Activated gamma-delta T cell treated with Interleukin-2 at 50 U/mL for 16 hours (primary cell): ENCODE measurements at places on chromosomes 2 and 18.

DNA sequence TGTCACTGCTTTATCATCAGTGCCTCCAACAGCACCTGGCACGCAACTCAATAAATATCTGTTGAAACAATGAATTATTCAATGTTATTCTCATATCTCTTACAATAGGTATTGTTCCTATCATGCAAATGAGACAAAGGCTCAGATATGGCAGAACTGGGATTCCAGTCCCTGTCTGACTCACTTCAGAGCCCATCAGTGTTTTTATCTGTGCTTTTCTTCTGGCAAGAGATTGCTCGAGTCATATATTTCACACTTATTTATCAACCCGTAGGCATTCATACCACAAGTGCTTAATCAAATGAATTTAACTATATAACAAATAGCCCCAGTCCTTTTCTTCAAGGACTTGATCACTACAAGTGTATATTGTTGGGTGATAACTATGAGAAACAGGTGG lies 76.4 kb upstream of the TSPYL6 start:
- DNase-seq: no peak

GRCh38 chr2:111688482-111688881 lies 195.5 kb downstream of the ANAPC1 start:
- DNase-seq: no peak

GRCh38 chr2:18484625-18485024 lies 75.8 kb downstream of the RDH14 start:
- no peak for DNase-seq

- DNase-seq: no peak
Measured at GRCh38 chr2:11685906-11686470, 16.0 kb upstream of the NTSR2 start.

DNA sequence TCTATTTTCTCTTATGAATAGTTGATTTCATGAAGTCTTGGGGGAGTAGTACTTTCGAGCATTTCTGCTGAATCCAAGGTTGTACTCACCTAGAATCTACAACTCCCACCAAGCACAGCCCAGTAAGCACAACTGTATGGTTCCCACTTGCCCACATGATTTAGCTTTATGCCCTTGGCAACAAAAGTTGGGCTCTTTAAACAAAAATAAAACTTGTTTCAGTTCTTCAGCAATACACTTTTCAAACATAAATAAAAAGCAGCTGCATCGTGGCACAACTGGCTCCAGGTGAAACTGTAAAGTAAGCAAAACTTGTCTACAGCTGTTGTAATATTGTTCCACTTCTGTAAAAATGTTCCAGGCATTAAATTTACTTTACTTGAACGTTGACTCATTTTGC lies 99.8 kb upstream of the FSIP2 start:
- DNase-seq: no peak

DNA sequence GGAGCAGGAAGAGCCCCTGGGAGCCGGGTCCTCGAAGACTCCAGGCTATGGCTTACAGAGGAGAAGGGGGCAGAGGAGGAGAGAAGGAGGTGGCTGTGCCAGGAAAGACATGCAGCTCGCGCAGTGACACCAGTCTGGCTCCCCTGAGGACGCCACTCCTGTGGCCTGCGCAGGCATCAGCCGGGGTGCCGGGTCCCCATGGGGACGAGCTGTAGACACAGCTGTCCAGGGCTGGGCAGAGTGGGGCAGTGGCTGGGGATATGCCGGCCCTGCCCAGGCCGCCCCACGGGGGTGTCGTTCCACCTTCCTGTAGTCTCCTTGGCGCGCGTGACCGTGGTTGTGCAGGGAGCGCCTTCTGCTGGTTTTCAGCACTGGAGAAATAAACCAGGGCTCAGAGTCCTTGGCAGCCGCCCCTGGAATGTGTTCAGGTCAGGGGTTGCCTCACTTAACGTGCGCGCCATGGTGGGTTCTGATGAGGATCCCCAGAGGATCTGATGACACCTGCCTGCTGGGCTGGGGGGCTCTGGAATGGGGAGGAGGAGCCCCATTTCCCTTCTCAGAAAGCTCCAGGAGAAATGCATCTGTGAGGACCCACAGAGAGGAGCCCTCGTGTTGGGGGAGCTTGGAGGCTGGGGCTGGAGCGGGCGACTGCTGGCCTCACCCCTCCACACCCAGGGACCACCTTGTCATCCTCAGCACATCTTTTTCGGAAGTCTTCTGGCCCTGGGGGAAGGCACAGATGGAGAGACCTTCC lies 26.7 kb downstream of the RAMP1 start:
- DNase-seq: no peak

- DNase-seq: no peak
Measured at GRCh38 chr2:181725476-181725875, 45.2 kb upstream of the NEUROD1 start.

GRCh38 chr2:232410238-232410900 lies 3.7 kb downstream of the ALPG start:
- DNase-seq: no peak

GRCh38 chr18:47949202-47949601 lies 18.7 kb upstream of the SMAD2 start:
- DNase-seq: no peak

DNA sequence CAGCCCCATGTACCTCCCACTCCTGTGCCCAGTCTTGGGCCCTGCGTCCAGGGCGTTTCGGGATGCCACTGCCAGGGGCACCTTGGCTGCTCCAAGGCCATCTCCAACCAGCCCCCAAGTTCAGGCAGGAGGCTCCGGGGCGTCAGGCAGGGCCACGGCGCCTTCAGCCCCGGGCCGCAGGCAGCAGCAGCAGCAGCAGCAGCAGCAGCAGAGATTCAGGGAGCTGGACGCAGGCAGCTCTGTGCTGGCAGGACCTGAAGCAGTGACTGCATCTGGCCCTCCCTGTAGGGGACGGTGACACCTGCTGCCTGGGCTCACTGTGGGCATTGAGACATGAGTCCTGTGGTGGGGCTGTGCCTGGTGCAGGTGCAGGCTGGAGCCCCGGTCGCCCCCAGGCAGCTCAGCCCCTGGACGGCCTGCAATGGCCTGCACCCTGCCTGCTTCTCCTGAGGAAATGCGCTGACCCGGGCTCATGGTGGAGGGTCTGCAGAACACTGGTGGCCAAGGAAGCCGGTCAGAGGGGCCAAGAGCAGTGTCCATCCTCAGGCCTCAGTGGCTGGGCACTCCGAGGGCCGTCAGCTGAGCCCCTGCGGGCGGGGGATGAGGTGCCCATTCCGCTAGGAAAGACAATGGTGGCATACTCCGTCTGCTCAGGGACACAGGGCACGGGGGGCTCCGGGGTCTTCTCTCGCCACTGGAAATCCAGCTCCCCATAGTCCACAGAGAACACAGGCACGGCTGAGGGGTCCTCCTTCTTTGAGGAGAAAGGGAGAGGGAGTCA lies 8.0 kb downstream of the PDCD1 start:
- no peak for DNase-seq

DNA sequence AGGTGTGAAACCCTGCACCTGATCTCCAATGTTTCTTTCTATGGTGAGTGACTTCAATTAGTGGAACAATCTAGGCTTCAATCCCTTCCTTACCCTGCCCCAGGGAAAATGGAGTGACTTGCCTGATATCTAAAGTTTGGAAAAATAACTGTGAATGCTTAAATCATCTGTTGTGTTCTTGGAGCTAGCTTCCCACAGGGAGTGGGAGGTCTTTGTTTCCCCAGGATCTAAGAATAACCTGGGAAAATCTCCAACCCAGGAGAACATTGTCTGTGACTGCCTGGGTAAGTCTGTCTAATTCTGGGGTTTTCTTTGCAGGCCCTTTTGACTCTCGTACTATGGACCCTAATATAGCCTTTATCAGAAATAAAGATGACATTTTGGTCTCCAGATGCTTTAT lies 13.6 kb upstream of the LDAH start:
- DNase-seq: no peak

- no peak for DNase-seq
Measured at GRCh38 chr18:55465313-55465712, 122.7 kb downstream of the TCF4 start.

- DNase-seq: no peak
Measured at GRCh38 chr2:219404291-219404910, 13.8 kb upstream of the DES start.

GRCh38 chr2:135851858-135852257 lies 14.9 kb upstream of the LCT start:
- no peak for DNase-seq

- DNase-seq: no peak
Measured at GRCh38 chr2:240817496-240818292, 2.3 kb downstream of the KIF1A start.

GRCh38 chr2:127093648-127094210 lies 13.2 kb downstream of the BIN1 start:
- no peak for DNase-seq

GRCh38 chr18:22174341-22175145 lies 5.2 kb downstream of the GATA6 start:
- no peak for DNase-seq

DNA sequence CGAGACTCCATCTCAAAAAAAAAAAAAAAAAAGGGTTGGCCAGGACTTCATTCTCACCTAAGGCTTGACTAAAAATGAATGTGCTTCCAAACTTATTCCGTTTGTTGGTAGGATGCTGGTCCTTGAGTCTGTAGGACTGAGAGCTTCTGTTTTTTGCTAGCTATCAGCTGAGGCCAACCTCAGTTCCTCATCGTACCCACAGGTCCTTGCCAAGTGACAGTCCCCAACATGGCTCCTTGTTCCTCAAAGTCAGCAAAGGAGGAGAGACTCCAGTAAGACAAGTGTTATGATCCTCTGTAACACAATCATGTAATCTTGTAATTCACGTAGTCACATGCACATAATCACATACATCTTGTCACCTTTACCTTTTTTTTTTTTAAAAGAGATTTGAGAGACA lies 37.0 kb downstream of the HAUS1 start:
- no peak for DNase-seq

DNA sequence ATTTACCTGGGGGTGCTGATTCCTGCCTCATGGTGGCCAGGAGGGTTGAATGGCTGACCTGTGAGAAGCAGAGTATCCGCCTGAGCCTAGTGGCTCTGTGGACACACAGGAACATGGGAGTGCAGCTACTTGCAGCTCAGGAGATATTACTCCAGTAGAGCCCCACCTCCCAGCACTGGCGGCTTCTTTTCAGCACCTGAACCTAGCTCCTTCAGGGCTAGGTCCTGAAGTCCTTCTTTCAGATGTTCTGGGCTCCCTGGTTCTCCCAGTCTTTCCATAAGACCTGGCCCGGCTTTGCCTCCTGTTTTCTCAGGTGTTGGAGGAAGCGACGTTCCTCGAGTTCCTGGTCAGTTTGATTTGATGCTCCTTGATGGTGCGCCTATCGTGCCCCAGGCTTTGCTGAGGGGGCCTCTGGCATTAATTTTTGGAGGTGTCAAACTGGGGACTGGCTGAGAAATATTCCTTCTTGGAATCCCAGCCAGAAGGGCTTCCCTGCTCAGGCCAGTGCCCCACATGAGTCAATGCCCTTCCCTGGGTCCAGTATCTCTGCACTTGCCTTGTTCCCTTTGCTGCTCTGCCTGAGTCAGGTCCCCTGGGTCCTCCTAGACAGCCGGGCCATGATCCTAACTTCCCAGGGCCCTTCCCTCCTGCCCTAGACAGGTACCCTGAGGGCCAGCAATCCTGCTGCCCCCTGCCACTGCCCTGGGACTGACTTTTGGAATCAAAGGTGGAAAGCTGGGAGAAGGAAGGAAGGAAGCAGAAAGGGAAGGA lies 110.7 kb upstream of the HAAO start:
- DNase-seq: no peak

DNA sequence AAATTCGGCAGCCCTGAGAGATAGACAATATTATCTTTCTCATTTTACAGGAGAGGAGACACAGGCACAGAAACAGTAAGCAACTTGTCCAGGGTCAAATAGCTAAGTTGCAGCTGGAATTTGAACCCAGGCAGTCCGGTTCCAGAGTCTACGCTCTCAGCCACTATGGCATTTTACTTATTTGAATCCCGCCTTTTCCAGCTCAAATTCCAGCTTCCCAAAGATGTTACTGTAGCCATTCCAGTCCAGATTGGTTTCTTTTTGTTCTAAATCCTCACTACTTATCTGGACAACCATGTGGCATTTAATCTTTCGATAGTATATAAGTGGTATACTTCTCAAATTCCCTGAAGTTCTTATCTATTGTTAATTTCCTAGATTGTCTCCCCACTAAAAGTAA lies 125.7 kb downstream of the NBAS start:
- DNase-seq: no peak
